Body of pancreas (tissue), 4 donors: ENCODE measurements at places on chromosomes 3 and 15.

DNA sequence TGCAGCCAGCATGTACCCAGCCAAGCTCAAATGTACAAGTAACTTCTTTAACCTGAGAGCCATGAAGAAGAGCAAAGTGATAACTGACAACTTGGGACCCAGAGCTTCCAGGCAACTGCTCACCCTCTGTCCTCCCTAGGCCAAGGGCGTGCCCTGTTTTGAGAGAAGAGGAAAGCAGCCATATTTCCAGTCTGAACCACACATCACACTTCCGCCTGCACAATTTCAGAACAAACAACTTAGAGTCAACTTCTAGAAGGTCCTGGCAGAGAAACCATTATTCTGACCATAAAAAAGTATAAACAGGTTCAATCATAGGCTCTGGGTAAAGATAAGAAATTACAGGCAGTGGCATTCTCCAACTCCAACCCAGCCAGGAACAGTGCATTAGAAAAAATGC, 50.1 kb downstream of the ITGB5 start:
- DNase-seq: no peak

- DNase-seq: no peak
Observed at GRCh38 chr3:197801891-197802778, 11.1 kb downstream of the LRCH3 start.

DNA sequence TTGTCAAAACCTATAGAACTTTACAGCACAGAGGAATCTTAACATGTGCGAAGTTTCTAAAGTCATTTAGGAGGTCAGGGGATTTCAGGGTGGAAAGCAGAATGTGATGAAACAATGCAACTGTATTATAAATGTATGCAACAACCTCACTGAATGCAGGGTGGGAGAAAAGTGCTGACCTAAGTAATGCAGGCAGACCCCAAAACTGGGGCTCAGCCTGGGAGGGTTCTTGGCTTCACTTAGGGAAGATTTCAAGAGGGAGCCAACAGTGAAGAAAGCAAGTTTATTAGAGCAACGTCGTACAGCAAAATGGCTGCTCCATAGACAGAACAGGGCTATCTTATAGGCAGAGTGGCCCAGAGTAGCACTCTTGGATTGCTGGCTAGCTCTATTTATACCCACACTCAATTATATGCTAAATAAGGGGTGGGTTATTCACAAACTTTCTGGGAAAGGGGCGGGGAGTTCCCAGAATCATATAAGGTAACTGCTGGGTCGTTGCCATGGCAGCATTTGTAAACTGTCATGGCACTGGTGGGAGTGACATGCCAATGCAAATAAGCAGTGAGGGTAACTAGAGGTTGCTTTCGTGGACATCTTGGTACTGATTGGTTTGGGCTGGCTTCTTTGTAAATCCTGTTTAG, 14.2 kb upstream of the CAND2 start:
- peak; percentile 42 for DNase-seq

DNA sequence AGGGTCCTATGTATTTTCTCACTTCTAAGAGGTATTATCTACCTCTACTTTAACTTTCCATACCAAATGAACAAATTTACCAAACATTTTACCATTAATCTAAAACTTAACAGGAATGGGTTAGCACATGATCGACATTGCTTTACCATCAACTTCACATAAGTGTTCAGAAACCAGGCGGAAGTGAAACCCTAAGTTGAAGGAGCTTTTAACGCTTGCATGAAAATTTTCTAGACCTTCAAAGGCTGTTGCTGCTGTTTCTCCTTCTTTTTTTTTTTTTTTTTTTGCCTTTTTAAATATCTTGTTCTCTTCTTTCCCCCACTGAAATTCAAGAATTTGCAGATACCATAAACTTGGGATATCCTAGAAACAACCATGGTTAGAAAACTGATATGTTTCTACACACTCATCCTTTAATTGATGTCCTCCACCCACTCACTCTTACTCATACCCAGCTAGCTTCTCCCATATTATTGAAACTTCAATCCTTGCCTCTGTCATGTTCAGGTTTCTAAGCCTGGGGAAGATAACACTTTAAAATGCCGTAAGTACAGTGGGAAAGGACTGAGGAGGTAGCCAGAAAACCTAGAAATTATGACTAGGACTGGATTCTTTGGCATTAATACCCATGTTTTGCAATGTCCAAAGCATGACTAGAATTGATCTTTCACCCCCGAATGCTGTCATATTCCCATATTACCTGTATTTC, 24.7 kb downstream of the MYO5A start:
- DNase-seq: no peak

DNA sequence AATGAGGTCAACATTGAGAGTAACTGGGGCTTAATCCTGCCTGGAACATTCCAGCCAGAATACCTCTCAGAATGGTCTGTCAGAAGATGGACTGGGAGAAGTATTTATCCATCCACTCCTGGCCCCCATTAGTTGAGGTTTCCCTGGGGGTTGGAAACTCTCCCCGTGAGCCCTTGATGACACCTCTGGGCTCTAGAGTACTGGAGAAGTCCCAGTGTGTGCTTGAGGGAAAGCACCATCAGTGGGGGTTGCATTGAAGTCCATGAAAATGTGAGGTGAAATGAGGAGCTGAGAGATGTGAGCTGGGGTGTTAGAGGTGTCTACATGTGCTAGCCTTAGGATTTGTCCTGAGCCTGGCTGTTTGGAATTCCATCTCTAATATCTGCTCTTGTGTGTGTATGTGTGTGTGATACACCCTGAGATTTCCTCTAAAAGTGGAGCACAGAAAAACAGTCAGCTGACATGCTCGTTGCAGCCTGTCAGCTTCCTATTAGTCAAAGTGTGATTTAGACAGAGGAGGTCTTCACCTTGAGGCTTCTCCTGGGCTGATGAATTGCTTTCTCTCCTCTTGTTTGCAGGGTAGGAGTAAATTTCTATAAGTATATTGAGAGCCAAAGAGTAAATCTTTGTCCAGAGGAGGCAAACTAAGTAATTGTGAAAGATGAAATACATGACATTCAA, 67.6 kb downstream of the NR1D2 start:
- DNase-seq: no peak

GRCh38 chr3:157354722-157355121, 81.9 kb upstream of the PTX3 start:
- no peak for DNase-seq

GRCh38 chr3:186319945-186320344, 42.1 kb downstream of the DGKG start:
- no peak for DNase-seq

GRCh38 chr3:151178208-151178845, 24.7 kb downstream of the GPR171 start:
- no peak for DNase-seq

GRCh38 chr3:172803489-172803888, 53.0 kb downstream of the ECT2 start:
- no peak for DNase-seq

DNA sequence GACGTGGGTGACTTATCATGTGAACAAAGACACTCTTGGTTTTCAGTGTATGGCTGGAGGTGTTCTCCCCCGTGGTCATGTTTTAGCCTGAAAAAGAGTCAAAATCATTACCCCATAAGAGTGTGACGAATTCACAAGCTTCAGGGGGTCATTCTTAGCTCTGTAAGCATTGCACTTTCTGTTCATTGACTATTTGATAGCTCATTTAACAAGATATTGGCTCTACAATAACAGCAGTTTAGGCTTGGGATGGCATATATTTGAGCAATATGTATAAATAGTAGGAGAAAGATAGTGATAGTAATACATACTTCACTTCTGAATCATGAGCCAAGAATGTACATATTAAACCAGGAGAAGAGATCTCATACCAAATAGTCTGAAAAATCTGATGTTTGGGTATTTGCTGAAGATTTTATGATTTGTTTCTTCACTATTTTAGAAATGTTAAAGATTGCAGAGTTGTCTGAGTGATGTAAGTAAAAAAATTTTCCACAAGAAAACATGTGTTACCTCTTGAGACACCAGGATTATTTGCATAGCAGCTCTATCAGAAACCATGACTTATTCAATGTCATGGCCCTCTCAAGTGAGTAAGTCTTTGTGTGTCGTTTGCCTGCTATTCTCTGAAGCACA, 996.0 kb downstream of the OTOL1 start:
- DNase-seq: no peak

DNA sequence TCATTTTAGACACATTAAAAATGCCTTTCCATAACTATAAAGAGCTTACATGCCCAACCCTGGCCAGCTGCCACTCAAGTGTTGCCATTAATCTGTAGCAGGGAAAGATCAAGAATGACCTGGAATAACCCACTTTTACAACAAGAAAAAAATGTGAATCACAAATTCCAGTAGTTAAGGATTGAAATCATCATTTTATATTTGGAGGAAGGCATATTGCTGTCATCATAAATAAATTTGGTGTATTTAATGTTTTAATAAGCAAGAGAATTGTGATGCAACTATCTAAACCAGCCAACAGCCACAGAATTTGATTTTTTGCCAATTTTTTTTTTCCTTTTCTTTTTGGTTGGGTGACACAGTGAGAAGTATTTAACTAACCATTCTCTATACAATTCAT, 240.0 kb upstream of the SEMA6D start:
- no peak for DNase-seq

GRCh38 chr3:42498791-42499477, 3.5 kb upstream of the VIPR1 start:
- DNase-seq: peak; percentile 9

GRCh38 chr15:78080088-78080460, 2.6 kb upstream of the TBC1D2B start:
- no peak for DNase-seq

GRCh38 chr3:73784686-73785392, 160.1 kb upstream of the PDZRN3 start:
- no peak for DNase-seq

DNA sequence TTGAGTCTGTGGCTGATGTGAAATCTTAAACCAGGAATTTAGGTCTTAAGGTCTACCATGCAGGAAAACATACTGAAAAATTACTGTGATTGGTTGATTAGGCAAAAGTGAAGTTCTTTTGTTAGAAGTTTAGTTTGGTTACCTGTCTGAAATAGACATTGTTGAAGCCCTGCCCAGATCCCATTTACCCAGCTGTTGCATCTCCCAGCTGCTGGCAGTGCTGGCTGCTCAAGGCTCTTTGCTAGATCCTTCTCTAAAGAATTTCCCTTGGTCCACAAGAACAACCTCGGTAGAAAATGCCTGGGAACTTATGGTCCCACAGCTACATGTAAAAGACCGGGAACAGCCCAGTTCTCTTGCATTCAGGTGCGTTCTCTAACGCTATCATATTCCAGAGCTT, 137.3 kb downstream of the EDEM1 start:
- DNase-seq: peak; percentile 85

DNA sequence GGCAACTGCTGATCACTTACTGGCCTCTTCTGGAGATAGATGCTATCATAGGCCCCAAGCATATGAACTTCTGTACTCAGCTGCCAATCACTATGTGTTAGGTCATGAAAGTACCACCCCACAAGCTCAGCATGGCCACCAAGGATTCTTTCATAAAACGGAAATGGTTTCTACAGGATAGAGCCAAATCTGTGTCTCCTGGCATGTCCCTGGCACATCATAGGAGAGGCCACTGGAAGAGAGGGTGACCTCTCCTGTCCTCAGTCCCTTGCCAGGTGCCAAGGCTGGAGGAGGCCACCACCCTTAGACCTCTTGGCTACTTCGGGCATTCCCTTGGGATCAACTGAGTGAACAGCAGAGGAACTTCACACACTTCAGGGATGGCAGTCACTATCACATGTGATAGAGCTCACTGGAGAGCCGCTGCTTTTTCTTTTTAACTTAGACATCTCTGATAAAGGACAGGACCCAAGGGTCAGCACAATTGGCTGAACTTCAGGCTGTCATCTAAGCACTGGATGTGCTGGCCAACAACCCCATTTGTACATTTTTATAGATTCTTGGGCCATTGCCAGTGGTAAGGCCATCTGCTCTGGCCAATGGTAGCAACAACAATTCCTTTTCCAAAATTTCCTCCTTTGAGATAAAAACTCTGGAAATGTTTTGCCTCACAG, 425.2 kb downstream of the SQOR start:
- DNase-seq: peak; percentile 19

- DNase-seq: no peak
Observed at GRCh38 chr3:4740397-4741105, 238.7 kb upstream of the BHLHE40 start.

DNA sequence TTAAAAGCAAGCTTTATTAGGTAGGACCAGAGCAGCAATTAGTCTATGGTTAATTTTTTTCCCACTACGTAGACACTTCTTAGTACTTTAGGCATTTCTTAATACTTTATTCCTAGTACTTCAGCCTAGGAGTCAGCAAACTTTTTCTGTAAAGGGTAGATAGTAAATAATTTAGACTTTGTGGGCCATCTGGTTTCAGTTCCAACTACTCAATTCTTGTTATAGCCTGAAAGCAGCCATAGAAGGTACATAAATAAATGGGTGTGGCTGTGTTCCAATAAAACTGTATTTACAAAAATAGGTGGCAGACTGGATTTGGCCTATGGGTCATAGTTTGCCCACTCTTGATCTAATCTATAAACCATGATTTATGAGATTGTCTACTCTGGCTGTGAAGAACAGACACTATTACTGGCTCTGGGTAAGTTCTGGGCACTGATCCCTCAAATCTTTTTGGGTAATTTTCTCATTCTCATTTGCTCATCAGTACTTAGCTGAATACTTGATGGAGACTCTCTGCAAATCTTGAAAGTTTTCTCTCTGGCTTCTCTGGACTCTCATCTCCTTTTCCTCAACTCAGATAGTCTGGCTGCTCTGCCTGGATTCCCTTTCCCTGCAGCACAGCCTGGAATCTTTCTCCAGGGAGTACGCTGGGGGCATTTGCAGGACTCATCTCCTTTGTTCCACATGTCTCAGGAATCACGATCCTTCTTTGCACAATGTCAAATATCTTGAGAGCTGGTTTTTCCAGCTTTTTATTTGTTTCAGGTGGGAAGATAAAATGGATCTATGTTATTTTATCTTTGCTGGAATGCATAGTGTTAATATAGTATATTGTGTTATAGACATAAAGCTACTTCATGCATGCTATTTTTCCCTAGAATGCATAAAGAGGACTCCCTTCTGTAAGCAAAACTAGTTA, 524.8 kb upstream of the TBL1XR1 start:
- no peak for DNase-seq

DNA sequence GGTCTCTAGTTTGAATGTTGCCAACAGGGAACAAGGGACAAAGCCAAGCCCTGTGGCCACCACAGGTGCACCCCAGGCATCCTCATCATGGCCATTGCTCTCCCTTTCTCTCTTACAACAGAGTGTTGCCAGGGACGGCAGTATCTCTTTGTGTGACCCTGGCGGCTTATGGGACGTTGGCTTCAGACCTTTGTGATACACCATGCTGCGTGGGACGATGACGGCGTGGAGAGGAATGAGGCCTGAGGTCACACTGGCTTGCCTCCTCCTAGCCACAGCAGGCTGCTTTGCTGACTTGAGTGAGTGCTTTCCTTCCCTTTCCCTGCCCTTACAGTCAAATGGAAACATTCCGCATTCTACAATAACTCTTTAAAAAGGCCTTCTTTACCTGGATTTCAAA, 38.2 kb downstream of the BOC start:
- DNase-seq: no peak

DNA sequence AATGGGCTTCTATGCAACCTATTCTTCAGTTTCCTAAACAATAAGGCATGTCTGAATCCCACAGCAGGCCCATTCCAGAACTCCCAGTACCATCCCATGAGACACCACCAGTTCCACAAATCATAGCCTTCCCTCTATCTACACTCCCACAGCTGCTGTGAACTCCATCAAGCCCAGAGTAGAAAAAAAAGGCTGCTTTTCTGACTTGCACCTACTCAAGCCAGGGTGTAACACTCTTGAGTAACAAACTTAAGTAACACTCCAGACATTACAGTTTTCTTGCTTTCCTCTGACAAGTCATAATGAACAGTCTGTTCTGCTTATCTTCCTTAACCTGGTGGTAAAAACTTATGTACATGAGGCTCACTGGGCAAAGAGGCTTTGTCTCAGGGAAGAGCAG, 283.1 kb downstream of the NFKBIZ start:
- DNase-seq: no peak

GRCh38 chr15:34953851-34954250, 15.7 kb downstream of the AQR start:
- DNase-seq: no peak
